ENCODE measurements at places on chromosomes 5 and 9. TPM values are rescaled to one million over a fixed set of nuclear protein-coding genes. Genes with fewer than 3 reads are reported as not detected.

DNA sequence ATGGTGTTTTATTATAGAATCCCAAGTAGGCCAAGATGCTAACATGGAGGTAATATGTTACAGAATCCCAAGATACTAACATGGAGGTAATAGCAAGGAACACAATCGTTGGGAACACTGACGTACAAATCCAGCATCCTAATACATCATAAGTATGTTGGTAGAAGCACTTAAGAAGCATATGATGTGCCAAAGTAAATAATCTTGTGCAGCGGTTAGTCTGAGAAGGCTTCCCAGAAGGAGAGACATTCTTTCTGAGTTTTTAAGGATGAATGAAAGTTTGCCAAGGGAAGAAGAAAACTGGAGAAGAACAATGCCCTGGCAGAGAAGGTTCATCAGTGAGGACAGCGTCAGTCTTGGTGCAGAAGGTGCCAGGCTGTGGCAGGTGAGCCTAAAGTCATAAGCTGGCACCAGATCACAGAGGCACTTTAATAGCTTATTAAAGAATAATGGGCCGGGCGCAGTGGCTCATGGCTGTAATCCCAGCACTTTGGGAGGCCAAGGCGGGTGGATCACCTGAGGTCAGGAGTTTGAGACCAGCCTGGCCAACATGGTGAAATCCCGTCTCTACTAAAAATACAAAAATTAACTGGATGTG lies 294.5 kb upstream of the PIK3R1 start:
- no peak overlapping the region for H3K4me3 ChIP-seq
- H3K27ac ChIP-seq: no peak overlapping the region
- DNase-seq: no peak
- no peaks in the 10 kb centered on the region for H3K4me1 ChIP-seq

- H3K4me1 ChIP-seq: no peaks in the 10 kb centered on the region
- H3K36me3 ChIP-seq: no peaks in the 10 kb centered on the region
- H3K4me3 ChIP-seq: no peak overlapping the region
- H3K27ac ChIP-seq: no peak overlapping the region
- peaks cover 2% of the 10 kb centered on the region for H3K27me3 ChIP-seq
These were observed 86.0 kb upstream of the SH3PXD2B start for GRCh38 chr5:172540099-172540870.

- H3K36me3 ChIP-seq: no peaks in the 10 kb centered on the region
- no peak overlapping the region for H3K27ac ChIP-seq
- peaks cover 11% of the 10 kb centered on the region for H3K27me3 ChIP-seq
- H3K4me3 ChIP-seq: no peak overlapping the region
- no peak for DNase-seq
These were observed 36.4 kb downstream of the ZNF366 start for GRCh38 chr5:72470826-72471225.

DNA sequence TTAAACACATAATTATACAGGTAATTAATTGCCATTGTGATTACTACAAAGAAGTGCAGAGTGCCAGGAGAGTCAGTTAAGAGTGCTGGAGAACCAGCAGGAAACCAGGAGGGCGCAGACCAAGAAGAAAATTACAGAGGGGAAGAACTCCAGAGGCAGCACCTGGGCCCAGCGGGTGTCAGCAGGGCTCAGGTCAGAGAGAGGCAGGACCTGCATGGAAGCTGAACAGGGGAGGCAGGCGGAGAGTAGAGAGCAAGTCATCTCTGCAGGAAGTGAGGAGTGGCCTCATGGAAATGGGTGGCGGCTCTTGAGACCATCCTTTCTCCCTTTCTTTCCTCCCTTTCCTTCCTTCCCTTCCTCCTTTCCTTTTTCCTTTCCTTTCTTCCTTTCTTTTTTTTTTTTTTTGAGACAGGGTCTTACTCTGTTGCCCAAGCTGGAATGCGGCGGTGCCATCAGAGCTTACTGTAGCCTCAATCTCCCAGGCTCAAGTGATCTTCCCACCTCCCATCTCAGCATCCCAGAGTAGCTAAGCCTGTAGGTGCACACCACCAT lies 4.0 kb upstream of the ZBTB34 start:
- H3K27me3 ChIP-seq: peaks cover 15% of the 10 kb centered on the region
- DNase-seq: no peak
- H3K4me3 ChIP-seq: no peak overlapping the region
- no peak overlapping the region for H3K27ac ChIP-seq

- H3K4me3 ChIP-seq: no peak overlapping the region
- no peaks in the 10 kb centered on the region for H3K36me3 ChIP-seq
- H3K4me1 ChIP-seq: peaks cover 10% of the 10 kb centered on the region
- no peaks in the 10 kb centered on the region for H3K27me3 ChIP-seq
These were observed 59.5 kb downstream of the MVB12B start for GRCh38 chr9:126386088-126386487.

GRCh38 chr9:35277628-35278359 lies 116.0 kb downstream of the UNC13B start:
- no peak overlapping the region for H3K27ac ChIP-seq
- no peak for DNase-seq
- H3K27me3 ChIP-seq: no peaks in the 10 kb centered on the region
- H3K4me3 ChIP-seq: no peak overlapping the region
- peaks cover 9% of the 10 kb centered on the region for H3K4me1 ChIP-seq

DNA sequence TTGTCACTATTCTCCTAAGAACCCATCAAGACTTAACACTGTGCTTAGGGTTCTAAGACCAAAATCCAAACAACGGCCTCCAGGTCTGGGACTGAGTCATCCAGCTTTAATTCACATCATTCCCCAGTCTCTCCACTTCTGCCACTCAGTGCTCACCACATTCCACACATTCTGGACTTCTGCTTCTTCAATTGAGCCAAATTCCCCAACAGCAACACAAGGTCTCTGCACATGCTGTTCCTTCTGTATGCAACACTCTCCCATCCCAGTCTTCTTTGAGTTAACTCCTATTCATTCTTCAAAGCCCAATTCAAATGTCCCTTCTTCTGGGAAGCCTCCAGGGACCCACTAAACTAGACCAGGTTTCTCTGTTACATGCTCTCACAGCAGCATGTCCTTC lies 97.8 kb downstream of the GPR21 start:
- no peak overlapping the region for H3K4me3 ChIP-seq
- H3K27ac ChIP-seq: no peak overlapping the region
- H3K27me3 ChIP-seq: no peaks in the 10 kb centered on the region

- no peak overlapping the region for H3K4me3 ChIP-seq
- peaks cover 10% of the 10 kb centered on the region for H3K27me3 ChIP-seq
- H3K36me3 ChIP-seq: no peaks in the 10 kb centered on the region
- no peak for DNase-seq
- H3K27ac ChIP-seq: no peak overlapping the region
- peaks cover 4% of the 10 kb centered on the region for H3K4me1 ChIP-seq
These were observed 6.8 kb upstream of the CEP120 start for GRCh38 chr5:123429993-123430392.

DNA sequence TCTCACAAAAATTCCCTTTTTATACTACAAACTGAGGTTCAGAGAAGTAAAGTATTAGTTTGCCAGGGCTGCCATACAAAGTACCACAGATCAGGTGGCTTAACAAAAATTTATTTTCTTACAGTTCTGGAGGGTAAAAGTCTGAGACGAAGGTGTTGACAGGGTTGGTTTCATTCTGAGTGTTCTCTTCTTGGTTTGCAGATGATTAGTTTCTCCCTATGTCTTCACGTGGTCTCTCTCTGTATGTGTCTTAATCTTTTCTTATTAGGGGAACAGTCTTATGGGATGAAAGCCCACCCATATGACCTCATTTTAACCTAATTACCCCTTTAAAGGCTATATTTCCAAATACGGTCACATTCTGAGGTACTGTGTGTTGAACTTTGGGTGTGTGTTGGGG lies 274.2 kb downstream of the BRINP1 start:
- no peak overlapping the region for H3K27ac ChIP-seq
- no peaks in the 10 kb centered on the region for H3K36me3 ChIP-seq
- DNase-seq: no peak

DNA sequence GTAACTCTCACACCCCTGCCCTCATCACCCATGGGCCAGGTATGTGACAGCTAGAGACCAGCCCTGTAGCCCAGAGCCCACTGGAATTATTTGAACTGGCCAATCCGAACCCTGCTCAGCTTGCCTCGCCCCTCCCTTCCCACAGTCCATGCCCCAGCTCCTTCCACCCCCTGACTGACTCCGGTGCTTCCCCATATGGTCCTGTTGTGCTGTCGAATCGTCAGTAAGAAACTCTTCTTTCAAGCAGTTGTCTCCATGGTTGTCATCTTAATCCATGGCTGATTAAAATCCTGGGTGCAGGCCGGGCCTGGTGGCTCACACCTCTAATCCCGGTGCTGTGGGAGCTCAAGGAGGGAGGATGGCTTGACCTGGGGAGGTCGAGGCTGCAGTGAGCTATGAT lies 118.5 kb downstream of the COL23A1 start:
- peaks cover 3% of the 10 kb centered on the region for H3K27me3 ChIP-seq
- DNase-seq: no peak
- H3K4me1 ChIP-seq: peaks cover 6% of the 10 kb centered on the region
- H3K4me3 ChIP-seq: no peak overlapping the region
- no peak overlapping the region for H3K27ac ChIP-seq
- H3K36me3 ChIP-seq: no peaks in the 10 kb centered on the region

DNA sequence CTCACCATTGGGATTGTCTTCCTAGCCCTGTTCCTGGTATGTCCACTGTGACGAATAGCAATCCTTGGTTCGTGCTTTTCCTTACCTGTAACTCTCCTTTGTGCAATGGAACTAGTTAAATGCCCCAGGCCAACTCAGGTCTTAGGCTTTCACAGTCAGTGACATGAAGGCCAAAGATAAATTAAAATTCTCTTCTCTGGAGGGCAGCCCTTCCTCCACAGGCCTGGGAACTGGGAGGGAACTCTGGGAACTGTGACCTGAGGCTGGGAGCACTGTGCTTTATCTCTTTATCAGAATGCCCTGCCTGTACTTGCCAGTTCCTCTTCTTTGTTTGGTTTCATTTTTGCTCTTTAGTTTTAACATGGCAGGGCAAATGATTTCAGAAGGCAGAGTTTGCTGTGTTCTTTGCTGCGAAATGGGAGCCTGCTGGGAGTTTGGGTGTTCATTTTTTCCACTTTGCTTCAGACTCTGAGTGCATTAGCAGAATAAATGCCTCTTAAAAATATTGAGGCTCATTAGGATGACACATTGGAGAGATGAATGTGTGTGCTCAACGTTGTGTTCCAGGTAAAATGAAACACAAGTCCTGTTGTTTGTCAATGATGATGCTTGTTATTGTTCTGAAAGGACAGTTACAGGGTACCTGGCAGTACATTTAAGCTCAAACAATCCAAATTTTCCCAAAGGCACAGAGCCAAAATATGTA lies 118.1 kb downstream of the NUDT12 start:
- H3K4me3 ChIP-seq: no peak overlapping the region
- no peaks in the 10 kb centered on the region for H3K36me3 ChIP-seq
- peaks cover 22% of the 10 kb centered on the region for H3K27me3 ChIP-seq
- no peak overlapping the region for H3K27ac ChIP-seq

DNA sequence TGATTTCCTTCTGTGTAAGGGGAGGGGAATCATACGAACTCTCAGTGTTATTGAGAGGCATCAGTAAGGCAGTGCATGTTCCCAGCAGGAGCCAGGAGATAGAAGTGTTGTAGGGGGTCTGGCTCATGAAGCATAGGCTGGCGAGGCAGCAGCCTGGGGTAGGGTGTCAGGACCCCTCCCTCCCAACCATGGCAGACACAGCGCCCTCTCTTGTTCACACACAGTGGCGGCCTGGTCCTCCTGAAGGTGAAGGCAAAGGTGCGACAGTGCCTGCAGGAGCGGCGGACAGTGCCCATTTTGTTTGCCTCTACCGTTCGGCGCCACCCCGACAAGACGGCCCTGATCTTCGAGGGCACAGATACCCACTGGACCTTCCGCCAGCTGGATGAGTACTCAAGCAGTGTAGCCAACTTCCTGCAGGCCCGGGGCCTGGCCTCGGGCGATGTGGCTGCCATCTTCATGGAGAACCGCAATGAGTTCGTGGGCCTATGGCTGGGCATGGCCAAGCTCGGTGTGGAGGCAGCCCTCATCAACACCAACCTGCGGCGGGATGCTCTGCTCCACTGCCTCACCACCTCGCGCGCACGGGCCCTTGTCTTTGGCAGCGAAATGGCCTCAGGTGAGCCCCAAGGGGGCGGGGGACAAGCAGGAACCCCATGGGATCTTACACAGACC lies 4.7 kb downstream of the SLC27A4 start:
- H3K4me3 ChIP-seq: no peak overlapping the region
- H3K27me3 ChIP-seq: no peaks in the 10 kb centered on the region
- no peaks in the 10 kb centered on the region for H3K36me3 ChIP-seq
- peaks cover 4% of the 10 kb centered on the region for H3K4me1 ChIP-seq

DNA sequence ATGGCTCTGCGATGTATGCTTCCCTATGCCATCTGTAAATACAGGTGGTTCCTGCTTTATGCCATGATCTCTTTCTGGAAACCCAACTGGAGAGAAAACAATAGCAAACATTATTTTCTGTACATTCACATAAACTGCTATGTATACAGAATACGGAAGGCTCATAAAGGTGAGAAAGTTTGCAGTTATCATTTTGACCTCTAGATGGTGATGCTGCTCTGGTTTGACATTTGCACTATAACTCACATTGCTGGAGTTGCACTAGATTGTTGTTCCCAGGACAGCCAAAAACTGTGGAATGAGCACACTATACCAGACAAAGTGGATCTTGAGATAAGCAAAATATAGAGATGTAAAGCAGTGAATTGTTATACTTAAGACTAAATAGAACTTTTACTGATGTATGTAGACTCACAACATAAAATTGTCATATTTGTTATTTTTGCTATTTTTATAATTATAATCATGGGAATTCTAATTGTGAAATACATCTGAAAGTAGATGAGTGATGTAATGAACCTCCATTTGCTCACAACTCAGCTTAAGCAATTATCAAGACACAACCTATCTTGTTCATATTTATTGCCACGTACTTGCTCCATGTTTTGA lies 246.5 kb downstream of the PTPRD start:
- no peak overlapping the region for H3K27ac ChIP-seq
- H3K36me3 ChIP-seq: no peaks in the 10 kb centered on the region
- H3K4me3 ChIP-seq: no peak overlapping the region
- DNase-seq: no peak

DNA sequence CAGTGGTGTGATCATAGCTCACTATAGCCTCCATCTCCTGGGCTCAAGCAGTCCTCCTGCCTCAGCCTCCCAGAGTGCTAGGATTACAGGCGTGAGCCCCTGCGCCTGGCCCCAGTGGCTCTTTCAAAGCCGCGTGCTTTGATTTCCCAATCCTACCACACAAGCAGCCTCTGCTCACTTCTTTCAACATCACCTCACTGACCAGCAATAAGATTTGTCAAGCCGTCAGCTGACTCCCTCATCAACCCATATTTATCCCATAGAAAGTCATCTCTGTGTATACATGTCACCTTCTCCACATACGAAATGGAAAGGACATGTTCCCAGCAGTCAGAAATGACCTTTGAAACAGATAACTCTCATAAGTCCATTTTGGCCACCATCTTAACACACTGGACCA lies 26.0 kb downstream of the SLC31A2 start:
- H3K4me3 ChIP-seq: no peak overlapping the region
- no peaks in the 10 kb centered on the region for H3K27me3 ChIP-seq
- H3K4me1 ChIP-seq: no peaks in the 10 kb centered on the region
- DNase-seq: no peak
- peaks cover 48% of the 10 kb centered on the region for H3K36me3 ChIP-seq

Gene GRAMD2B
- total RNA-seq: 6.6 TPM

Gene ADGRD2
- total RNA-seq: not detected

Gene SLCO6A1
- not detected for total RNA-seq

Gene EGR1
- 1.8 TPM for total RNA-seq

Gene KCNN2
- total RNA-seq: not detected

Gene C5orf52
- not detected for total RNA-seq

Measured in naive thymus-derived CD8-positive, alpha-beta T cell (primary cell).